ENCODE measurements at places on chromosomes 13 and 19.

DNA sequence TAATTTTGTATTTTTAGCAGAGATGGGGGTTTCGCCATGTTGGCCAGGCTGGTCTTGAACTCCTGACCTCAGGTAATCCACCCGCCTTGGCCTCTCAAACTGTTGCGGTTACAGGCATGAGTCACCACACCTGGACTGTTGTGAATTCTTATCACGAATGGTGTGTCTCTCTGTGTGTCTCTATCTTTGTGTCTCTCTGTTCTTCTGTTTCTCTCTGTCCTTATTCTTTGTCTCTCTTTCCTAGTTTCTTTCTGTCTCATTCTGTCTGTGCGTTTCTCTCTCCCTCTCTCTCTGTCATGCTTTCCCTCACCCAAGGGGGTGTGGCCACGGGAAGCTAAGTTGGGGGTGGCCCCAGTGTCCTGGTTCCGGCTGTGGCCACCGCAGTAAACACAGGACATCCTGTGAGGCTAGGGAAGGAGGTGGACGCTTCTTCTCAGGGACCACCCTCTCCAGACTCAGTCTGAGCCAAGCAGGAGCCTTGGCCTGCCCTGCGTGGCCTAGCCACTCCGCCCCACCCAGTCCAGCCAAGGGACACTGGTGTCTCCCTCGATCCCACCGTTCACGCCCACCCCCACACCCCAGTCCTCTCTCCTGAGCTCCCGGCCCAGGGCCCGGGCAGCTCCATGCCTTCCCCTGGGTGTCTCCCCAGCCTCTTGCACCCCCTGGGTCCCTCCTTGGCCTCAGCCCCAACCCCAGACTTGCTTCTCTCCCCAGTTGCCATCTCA is 3.9 kb upstream of the PRX start:
- peak; percentile 61 for DNase-seq

DNA sequence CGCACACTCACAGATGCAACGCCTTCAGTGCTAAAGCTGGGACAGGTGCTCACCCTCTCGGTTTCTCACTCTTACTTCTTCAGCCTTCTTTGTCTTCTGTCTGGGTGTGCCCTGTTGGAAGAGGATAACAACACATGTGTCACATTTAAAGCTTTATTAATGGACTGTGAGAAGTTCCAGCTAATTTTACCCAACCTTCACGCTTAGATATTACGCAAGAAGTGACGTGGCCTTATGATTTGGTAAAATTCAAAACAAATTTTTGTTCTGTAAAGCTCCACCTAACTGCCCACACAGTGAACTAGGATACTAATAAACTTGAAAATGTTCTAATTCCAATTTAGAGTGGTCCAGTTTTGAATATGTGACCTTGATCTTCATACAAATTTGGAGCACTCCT is 66.7 kb upstream of the LRCH1 start:
- DNase-seq: no peak

DNA sequence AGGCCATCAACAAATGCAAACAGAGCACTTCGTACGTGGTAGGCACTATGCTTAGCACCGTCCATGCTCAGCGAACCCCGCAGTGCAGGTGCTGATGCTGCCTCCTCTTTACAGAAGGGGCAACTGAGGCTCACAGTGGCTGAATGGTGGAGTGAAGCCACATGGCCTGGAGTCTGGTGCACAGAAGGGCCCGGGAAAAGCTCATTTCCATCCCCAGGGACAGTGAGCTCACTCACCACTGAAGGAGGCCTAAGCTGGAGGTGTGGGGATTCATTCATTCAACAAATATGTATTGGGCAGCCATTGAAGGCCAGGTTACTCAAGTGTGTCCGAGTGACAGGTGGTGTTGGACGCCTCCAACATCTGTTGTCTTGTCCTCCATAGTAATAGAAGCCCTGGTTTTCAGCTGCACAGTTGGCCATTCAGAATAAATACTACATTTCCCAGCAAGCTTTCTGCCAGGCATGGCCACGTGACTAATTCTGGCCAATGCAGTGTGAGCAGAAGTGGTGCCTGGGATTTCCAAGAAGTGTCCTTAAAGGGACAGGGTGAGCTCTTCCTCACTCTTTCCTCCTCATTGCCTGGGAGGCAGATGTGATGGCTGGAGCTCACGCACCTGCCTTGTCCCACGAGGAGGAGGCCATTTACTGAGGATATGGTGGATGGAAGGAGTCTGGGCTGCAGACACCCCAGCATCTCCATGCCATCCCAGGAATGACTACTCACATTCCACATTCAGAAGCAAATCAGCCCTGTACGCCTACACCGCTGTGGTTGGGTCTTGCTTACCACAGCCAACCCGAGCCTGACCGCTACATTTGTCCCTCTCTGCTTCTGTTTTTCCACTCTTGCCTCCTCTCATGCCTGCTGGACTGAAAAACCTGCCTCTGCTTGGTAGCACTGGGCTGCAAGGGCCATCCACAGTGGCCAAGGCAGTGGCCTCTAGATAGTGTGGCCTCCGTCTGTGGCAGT is 2.3 kb upstream of the ZNRF4 start:
- DNase-seq: no peak

- no peak for DNase-seq
These were observed 116.6 kb upstream of the RNF113B start for GRCh38 chr13:98293570-98294142.

DNA sequence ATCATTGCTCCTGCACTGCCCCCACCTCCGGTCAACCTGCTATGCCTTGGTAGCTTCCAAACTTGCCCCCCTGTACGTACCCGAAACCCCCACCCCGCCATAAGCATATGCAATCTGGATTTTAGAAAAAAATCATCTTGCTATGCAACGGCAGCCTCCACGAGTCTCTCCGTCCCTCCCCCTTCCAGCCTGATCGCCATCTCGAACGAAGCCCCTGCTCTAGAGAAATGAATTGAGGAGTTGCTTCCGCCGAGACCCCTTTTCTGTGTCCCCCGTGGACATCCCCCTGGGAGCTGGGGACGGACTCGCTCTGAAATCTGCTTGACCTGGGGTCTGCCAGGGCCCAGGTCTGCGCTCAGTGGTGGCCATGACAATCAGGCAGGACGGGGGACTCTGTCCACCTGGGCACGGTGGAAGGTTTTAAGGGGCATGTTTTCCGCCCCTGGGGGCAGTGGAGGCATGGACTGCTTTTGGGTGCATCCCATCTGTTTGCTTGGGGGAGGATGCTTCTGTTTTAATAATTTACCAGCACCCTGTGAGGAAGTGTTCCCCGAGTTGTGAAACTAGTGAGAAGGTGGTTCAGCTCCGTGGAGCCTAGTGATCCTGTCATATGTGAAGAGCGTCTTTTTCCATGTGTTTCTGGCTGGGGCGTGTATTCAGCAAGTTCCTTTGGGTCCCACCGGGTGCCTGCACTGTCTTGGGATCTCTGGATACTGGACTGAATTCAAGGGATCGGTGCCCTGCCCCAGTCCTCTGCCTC is 1.0 kb downstream of the KDM4B start:
- no peak for DNase-seq

DNA sequence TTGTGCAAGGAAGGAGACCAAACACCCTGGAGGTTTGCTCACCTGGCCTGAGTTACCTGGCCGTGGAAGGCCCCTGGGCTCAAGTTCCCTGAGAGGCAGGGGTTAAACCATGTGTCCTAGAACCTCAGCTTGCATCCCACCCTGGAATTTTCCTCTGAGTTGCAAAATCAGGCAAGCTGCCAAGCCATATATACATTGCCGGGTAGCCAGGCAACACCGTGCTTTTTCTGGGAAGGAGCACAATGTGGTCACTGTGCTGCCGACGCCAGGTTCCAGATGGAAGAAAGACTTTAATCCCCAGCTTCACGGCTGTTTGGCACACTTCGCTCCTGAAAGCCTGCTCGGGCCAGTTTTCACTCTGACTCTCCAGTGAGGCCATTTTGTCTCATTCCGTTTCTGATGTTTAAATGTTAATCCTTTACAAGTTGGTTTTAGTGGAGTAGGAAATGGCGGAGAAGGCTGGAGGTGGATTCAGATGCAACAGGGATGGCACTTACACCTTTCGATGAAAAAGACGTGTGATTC is 60.1 kb upstream of the PEG3 start:
- no peak for DNase-seq

GRCh38 chr19:3343619-3344502 is 22.5 kb upstream of the NFIC start:
- peak; percentile 86 for DNase-seq

DNA sequence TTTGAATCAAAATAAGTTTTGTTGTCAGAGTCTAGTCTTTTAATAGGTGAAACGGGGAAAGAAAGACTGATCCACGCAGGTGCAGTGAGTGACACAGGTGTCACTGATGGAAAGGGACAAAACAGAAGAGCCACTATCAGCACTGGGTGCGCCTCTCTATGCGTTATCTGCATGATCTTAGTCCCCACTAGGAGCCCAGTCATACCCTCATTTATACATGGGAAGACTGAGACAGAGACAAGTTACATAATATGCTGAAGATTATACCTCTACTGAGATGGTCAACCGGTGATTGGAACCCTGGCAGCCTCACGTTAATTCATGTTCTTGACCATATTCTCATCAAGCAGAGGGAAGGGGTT is 3.4 kb downstream of the LRCH1 start:
- DNase-seq: no peak

GRCh38 chr13:39422845-39423565 is 180.0 kb downstream of the LHFPL6 start:
- no peak for DNase-seq

DNA sequence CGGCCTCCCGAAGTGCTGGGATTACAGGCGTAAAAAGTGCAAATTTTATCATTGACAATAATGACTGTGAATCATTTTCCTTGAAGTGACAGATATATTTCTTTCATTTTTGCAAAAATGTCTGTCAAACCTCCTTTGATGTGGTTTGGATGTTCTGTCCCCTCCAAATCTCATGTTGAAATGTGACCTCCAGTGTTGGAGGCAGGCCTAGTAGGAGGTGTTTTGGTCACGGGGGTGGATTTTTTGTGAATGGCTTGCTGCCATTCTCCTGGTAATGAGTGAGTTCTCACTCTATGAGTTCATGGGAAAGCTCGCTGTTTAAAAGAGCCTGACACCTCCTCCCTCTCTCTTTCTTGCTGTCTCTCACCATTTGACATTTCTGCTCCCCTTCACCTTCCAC is 5.5 kb upstream of the SLC1A6 start:
- DNase-seq: no peak

DNA sequence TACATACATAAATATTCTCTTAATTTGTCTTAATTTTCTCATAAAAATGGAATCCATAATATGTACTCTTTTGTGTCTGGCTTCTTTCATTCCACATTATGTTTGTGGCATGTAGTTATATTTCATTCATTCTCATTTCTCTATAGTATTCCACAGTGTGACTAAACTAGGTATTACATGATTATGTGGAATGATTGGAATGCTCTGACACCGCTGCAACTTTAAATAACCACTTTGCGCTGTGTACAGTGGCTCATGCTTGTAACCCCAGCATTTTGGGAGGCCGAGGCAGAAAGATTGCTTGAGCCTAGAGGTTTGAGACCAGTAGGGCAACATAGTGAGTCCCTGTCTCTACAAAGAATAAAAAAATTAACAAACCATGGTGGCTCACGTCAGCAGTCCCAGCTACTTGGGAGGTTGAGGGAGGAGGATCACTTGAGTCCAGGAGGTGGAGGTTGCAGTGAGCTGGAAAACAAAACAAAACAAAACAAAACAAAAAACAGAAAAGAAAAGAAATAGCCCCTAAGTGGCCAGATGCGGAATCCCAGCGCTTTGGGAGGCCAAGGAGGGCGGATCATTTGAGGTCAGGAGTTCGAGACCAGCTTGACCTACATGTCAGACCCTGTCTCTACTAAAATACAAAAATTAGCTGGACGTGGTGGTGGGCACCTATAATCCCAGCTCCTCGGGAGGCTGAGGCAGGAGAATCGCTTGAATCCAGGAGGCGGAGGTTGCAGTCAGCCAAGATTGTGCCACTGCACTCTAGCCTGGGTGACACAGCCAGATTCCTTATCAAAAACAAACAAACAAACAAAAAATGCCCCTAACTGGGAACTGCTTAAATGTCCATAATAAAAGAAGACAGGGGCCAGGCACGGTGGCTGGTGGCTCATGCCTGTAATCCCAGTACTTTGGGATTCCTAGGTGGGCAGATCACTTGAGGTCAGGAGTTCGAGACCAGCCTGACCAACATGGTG is 8.0 kb upstream of the SAE1 start:
- no peak for DNase-seq

DNA sequence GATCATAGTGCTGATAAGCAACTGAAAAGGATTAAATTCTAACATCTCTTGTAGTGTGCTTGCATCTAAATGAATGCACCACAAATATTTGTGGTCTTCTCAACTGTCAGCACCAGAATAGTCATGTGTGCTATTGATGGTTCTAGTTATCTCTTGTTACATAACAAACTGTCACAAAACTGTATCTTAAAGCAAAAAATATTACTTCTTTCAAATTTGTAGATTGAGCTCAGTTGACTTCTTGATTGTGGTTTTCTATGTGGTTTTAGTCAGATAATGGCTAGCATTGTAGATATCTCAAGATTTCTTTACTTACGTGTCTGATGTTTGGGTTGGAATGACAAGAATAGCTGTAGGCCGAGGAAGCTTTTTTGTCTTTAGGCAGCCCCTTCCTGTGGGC is 431.3 kb downstream of the SLITRK6 start:
- no peak for DNase-seq

DNA sequence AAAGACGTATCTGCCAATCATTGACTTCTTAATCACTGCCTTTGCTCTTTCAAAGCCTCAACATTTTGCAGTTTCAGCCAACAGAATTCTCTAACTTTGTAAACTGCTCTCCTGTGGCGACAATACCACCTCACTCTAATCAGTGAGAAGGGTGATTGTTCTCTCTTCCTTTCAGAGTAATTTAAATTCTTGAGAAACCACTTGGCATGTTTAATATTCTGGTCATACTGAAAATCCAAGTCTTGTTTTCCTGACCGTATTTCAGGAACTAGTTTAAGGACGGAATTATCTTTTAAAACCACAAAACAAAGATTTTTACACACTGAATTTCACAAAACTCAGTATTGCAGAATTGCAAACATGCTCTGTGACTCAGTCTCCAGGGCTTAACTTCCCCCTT is 5.2 kb upstream of the CDC16 start:
- no peak for DNase-seq

GRCh38 chr19:53905787-53906186 is 3.3 kb upstream of the CACNG7 start:
- no peak for DNase-seq

GRCh38 chr13:64471916-64472315 is 2758.2 kb downstream of the PCDH9 start:
- no peak for DNase-seq

DNA sequence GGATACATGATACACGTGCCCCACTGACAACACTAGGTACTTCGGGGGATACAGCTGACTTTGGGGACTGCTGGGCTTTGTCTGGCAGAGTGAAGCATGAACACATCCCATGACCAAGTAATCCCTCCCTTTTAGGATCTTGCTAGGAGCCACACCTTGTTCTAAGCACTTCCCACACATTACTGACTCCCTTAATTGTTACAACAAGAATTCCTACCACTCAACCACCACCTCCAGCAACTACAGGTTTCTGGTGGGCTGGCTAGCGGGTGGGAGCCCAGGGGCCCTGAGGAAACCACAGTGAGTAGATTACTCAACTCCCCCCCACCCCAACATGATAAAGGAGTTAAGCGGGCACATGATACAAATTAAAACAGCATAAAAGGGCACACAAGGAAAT is 7.2 kb upstream of the SLC35E1 start:
- DNase-seq: no peak

GRCh38 chr19:51488491-51488890 is 10.2 kb downstream of the CEACAM18 start:
- no peak for DNase-seq

GRCh38 chr13:112592181-112592580 is 4.2 kb upstream of the TUBGCP3 start:
- DNase-seq: no peak

Data from upper lobe of left lung (tissue), 6 donors.